CD8-positive, alpha-beta memory T cell (primary cell): ENCODE measurements at places on chromosomes 6 and 20. TPM values are rescaled to one million over a fixed set of nuclear protein-coding genes. Genes with fewer than 3 reads are reported as not detected.

The STMND1 gene
- not detected for total RNA-seq

The BPI gene
- not detected for total RNA-seq

DNA sequence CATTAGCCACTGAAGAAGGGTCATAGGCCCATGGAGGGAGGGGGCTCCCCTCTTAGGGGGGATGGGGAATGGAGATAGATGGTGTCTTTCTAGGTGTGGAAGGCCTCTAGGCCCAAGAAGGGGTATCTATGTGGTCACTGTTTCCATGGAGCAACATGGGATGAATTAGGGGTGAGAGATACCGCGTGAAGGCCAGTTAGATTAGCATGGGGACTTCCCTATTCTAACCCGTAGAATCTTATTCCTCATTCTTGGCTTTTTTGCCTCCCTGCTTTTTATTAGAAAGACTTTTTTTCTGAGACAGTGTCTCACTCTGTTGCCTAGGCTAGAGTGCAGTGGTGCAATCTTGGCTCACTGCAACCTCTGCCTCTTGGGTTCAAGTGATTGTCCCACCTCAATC is 3.2 kb downstream of the RAB44 start:
- no peak for DNase-seq

DNA sequence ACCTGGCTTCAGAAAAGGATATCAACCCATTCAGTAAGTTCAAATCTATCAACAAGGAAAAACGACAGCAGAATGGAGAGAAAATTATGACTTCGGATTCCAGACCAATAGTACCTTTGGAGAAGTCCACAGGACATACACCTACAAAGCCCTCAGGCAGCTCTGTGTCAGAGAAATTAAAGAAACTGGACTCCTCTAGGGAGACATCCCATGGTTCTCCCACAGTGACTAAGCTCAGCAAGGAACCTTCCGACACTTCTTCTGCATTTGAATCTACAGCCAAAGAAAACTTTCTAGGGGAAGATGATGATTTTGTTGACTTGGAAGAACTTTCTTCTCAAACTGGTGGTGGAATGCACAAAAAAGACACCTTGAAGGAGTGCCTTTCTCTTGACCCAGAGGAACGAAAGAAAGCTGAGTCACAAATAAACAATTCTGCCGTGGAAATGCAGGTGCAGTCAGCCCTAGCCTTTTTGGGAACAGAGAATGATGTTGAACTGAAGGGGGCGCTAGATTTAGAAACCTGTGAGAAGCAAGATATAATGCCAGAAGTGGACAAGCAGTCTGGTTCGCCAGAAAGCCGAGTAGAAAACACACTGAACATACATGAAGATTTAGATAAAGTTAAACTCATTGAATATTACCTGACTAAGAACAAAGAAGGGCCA is 67.4 kb upstream of the HINT3 start:
- no peak for DNase-seq

GRCh38 chr20:8515810-8516435 is 383.9 kb downstream of the PLCB1 start:
- DNase-seq, result no peak

DNA sequence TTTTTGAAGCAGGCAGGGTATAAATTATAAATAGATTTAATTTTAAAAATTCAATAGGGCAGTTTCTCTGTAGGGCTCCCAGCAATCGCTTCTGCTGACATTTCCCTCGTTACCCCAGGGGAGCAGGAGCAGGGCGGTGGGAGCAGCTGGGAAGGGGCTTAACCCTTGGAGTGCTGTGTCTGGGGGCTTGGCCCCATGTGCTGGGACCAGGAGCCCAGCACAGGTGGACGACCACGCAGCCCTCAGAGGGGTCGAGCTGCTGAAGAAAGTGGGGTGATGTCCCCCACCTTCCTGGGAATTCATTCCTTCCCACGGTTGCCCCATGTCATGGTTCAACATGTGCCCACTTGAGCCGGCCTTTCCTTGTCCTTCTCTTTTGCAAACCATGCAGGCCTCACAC is 67.5 kb upstream of the STX16 start:
- DNase-seq, result no peak

DNA sequence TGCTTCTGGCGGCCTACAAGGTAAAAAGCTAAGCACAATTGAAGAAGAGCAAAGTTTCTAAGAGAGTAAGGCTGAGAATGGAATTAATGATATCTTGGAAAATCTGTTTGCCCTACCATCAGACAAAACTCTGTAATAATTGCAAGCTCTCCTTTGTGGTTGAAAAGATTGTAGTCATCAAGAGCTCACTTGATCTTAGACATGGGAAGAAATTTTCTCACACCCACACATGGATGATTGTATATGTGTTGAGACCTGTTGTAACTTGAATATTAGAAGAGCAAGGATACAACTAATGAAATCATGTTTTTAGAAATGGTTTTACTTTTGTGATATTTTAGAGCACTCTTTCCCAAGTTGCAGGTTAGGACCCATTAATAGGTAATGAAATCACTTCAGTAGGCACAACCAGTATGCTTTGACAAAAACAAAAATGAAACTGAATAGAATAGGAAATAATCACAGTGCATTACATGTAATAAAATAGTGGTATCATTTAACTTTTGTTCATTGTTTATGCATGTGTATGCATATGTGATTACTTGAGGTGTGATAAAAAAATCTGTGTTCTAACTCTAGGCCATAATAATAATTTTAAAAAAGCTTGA is 14.0 kb downstream of the DCBLD1 start:
- DNase-seq, result no peak

DNA sequence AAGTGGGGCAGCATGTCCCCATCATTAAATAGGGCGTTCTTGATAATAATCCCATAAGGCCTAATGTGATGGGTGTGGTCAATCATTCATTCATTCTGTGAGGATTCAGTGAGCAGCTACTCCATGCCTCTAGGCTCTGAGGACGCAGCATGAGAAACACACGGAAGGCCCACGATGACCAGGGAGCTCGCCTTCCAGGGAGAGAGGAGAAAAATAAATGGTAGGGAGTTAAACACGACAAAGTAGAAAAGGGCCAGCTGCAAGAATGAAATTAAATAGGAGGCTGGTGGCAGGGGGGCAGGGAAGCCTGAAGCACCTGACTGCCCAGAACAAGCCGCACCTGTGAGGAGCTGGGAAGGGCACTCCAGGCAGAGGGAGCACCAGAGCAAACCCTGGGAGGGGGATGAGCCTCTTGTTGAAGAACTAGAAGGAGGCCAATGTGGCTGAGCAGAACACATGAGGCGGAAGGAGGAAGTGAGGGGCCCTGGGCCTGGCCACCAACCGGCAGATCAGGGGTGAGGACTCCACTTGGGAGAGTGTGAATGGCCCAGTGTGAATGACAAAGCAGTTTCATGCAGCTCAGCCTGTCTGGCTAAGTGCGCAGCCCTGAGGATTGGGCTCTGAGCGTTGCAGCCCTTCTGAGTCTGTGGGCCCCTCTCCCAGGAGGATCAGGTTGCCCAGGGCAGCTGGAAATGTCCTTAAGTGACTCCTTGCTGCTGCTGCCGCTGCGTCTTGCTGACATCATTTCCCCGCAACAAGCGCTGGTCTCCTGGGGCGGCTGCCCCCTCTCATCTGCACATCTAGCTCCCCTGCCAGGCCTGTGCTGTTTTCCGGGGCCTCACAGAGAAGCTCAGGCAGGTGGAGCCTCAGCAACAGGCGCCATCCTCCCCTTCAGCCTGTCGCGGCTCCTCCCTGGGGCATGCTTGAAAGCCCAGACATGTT is 99.9 kb downstream of the CDH26 start:
- DNase-seq, result peak; percentile 53

GRCh38 chr20:46992640-46993035 is 98.0 kb downstream of the EYA2 start:
- DNase-seq, result no peak

DNA sequence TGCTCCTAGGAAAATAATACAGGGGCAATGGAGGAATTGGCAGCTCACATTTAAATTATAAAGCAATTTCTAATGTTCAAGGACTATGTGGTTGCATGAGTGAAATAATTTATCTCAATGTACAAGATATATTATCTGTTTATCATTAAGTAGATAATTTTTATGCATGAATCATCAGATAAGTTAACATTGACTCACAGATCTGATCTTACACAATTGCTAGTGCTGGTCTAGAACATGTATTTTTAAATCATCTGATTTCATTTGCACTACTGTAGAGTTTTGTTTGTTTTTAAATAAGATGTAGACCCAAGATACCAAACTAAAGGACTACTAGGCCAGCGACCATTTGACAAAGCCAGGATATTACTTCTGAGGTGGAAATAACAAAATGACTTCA is 199.2 kb downstream of the BMP2 start:
- DNase-seq, result no peak
